ENCODE measurements at places on chromosomes 6 and 20.

GRCh38 chr20:47304287-47304686 is 52.2 kb downstream of the ZMYND8 start:
- DNase-seq: peak; percentile 41

DNA sequence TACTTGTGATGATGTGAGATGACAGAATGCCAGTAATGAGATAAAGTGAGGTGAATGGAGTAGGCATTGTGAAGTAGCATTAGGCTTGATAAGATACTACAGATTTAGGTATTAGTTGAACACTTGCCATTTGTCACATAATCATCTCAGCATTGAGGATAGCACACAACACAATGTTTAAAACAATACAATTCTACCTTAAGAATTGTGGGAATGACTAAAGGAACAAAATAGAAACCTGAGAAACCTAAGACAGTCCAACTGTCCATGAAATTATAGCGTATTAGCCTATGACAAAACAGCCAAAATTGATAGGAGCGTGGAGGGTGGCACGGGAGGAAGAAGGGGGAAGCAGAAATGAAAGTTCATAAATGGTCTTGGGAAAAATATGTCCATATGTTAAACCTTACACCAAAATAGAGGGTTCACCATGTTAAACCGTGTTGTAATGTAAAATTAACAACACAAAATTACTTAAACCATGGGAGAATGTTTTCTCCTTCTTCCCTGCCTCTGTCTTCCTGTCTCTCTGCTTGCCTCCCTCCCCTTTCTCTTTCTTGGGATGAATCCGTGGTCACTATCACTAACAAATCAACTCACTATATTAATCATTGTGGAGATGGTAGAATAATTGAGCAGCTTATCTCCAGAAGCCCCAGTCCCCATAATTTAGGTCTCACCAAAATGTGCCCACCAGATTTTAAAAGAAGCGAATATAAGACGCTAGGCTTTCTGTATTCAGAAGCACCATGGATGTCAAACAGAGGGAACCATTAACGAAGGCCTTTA is 33.0 kb upstream of the HFE start:
- no peak for DNase-seq

GRCh38 chr6:23420659-23421350 is 705.2 kb upstream of the NRSN1 start:
- DNase-seq: no peak

DNA sequence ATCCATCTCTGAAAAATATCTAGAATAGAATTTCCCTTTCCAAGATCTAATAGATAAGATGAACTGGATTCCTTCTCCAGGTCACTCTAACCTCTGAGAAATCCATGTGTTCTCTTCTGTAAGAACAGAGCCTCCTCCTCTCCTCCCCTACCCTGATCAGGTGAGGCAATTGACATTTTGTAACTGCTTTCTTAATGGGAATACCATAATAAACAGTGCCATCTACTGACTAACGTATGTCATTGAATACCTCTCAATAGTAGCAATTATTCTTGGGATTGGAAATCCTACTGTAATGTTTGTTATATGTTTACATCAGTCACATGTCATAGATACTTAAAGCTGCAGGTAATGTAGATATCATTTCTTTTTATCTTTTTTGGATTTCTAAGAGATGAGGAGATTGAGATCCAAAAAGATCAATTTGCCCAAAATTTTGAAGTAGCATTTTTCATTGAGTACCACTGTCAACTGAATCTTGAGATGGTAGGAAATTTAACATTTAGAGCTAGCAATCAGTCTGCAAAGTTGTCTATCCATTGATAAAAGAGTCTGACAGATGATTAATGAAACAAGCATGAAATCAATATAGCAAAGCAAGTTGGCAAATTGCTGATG is 365.8 kb upstream of the HSF2 start:
- DNase-seq: peak; percentile 35

DNA sequence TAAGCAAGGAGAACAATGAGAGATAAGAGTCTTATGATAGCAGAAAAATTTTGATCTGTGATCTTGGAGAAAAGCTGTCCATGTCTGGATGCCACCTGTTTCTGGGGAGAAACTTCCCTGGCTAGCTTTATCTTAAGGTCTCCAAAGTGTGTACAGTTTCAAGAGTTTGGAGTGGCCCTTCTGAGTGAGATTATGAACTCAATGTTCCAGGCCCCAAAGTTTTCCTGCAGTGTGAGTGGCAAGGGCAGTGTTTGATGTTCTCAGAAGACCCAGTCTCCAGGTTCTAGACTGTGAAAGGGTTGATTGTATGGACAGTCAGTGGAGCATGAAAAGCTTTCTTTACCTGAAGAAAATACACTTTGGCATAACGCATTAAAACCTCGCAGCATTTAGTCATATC is 121.7 kb downstream of the OLIG3 start:
- no peak for DNase-seq
